ENCODE measurements at places on chromosomes 13 and 19.

GRCh38 chr13:47747901-47748300, 253.2 kb downstream of the SUCLA2 start:
- DNase-seq = no peak

DNA sequence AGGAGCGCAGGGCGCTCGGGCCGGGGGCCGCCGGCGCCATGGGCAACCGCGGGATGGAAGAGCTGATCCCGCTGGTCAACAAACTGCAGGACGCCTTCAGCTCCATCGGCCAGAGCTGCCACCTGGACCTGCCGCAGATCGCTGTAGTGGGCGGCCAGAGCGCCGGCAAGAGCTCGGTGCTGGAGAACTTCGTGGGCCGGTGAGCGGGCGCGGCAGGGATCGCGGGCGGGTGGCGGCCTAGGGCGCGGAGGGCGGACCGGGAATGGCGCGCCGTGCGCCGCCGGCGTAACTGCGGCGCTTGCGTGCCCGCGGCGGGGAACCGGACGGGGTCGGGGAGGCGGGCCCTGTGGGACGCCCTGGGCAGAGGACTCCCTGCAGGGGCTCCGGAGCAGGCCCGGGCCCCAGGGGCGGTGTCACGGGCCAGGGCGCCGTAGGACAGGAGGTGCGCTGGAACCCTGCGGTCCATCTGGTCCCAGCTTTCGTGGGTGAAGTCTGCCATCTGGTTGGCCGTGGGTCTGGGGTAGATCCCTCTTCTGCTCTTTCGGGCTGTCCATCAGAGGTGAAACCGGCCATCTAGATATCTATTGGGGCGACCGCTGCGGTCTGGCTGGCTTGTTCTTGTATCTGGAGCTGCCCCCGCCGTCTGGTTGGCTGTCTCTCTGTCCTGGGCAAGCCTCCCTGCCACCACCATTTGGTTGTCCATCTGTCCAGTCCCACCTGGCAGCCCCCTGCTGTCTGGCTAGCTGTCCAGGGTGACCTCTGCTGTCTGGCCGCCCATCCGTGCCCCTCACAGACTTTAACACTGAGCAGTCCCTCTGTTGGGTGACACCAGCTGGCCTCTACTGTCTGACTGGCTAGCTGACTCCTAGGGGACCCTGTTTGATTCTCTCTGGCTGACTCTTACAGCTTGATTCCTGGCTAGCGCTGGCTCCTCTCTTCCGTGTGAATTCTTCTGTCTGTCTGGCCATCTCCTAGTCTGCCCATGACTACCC, 622 bp downstream of the DNM2 start:
- peak; percentile 38 for DNase-seq

DNA sequence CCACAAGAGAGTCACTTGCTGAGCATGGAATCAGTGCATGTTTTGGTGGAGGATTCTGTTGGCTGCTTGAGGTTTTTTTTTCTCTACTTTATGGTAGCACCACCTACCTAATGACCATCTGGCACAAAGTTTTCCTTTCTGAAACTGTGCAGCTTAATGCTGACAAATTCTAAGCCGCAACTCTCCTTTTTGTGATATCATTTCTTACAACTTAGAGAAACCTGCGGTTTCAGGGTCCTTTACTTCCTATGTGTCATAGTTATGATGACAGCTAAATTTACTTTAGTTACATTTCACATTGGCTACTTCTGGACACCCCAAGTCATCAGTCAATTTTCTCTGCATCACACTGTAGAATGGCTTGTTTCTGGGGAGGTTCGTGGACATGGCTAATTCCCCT, 115.4 kb upstream of the TMTC4 start:
- no peak for DNase-seq

DNA sequence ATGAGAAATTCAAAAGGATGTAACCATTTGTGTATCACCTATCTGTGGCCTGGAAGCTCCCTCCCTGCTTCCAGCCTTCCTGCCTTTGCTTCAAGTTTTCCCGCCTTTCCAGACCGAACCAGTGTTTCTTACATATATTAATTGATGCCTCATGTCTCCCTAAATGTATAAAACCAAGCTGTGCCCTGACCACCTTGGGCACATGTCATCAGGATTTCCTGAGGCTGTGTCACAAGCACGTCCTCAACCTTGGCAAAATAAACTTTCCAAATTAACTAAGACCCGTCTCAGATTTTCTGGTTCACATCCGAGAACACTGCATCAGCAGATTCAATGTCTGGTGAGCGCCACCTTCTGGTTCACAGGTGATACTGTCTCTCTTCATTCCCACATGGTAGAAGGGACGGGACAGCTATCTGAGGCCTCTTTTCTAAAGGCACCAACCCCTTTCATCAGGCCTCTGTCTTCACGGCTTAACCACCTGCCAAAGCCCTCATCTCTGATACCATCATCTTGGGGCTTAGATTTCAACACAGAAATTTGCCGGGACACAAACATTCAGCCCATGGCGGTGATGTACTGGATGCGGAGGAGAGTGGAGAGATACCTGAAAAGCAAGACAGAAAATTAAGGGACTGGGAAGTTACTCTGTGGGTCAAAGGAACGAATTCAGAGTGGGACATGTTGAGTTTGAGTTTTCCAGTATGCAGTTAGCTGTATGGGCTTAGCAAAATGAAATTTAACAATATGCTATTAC, 58.7 kb upstream of the PABPC3 start:
- DNase-seq = peak; percentile 36

DNA sequence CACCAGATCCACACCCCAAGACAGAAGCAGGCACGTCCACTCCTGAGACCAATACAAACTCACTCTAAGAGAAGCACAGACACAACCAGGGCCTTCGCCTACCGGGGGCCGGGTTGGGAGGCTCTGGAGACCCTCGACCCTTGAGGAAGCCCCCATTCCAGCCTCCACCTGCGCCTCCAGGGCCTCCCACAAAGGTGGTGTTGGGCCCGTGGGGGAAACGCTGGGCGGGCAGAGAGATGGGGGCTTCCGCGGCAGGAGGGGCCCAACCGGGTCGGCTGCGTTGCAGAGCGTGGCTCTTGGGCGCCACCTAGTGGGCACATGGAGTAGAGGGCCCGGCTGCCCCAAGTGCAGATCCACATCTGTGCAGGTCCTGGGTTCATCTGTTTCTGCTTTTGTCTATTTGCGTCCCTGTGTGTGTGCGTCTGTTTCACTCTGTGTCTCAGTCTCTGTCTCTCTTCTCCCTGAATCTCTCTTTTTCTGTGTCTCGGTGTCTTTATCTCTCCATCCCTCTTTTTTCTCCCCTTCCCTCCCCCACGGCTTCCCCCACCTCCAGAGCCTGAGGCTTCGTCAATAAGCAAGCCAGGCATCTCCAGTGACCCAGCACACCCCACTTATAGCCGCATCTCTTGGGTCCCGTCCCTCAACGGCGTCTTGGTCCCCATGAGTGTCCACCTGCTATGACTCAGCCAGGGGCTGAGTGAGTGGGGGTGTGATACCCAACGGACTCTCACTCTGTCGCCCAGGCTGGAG, 10.5 kb upstream of the TINCR start:
- DNase-seq = peak; percentile 65

DNA sequence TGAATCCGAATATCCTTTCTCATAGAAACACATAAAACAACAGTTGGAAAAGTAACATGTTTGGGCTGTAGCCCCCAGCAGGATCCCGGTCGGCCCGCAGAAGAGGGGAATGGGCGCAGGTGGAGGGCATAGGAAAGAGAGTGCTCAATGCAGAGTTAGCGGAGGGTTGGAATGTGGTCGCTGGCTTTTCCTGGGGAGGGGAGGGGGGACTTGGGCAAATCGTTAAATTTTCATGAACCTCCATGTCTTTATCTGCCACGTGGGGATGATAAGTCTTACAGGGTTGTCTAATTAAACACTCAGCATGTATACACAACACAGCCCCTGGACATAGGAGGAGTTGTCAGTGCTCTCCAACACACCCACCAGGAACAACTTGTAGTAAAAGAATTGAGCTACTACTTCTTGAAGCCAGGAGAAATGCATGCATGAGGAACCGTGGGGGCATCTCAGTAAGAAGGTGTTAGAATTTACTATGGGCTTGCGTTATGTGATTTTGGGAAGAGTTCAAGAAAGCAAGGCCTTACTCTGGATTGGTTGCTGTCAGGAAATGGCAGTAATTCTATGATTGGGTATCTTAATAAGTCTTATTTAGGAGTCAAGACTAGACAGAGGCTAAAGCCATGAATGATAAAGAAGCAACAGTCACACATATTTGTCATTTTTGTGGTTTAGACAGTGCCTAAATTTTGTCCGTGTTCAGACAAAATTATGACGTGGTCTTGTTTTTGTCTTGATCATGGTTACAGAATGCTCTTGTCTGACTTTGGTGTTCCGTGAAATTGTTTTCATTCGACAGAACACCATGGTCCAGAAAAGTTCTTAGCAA, 671 bp upstream of the SLC46A3 start:
- no peak for DNase-seq

DNA sequence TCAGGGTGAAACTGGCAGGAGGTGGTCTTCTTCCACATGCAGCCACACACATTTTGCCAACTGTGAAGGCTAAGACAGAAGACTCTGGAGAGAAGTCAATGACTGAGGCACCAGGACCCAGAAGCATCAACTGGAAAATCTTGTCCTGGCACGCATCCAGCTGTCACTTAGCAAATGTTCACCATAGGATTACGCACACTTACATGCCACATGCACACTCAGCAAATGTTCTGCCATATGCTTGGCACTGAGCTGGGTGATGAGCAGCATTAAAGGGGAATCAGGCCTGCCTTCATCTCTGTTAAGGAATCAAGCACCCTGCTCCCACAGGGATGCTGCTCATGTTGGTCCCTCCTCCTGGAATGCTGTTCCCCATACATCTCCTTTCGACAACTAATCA, 5.1 kb downstream of the ZNF599 start:
- DNase-seq = no peak
